CD4-positive, alpha-beta T cell treated with Interferon gamma for 1 hour (primary cell): ENCODE measurements at places on chromosomes 5 and 9.

DNA sequence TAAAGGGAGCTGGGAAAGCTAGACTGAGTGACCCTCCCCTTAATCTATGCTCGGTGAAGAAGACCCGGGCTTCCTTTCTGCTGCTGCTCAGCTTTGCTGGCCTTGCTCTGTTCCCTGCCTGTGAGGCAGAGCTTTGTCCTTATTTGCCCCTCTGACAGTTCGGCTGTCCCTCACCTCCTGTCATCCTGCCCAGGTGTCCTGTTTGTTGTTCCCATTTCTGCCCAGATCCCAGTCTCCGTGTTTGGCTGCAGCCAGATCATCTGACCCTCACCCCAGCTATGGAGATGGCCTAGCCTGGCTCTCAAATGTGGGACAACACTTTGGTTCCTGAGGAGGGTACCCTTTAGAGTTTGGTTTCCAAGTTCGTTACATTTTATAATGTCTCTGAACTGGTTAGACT, 20.2 kb downstream of the OTULIN start:
- no peak for DNase-seq

GRCh38 chr5:68457285-68457684, 241.7 kb downstream of the PIK3R1 start:
- DNase-seq = no peak

GRCh38 chr5:59757442-59757841, 136.1 kb downstream of the PDE4D start:
- DNase-seq = no peak

DNA sequence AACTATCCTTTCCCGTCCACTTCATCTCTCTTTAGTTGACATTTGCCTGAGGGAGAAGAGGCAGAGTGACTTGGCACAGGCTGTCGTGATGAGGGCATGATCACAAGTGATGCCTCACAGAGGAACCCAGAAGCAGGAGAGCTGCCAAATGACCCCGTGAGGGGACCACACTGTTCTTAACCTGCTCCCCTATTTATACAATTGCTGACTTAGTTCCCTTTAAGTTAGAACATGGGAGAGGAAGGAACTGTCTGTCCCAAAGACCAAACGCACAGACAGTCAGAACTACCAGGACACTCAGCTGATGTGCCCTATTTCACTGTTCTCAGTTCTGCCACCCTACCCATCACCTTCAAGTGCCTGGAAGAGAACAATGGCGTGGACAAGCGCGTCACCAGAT, 73.7 kb downstream of the SLC1A3 start:
- DNase-seq = no peak

DNA sequence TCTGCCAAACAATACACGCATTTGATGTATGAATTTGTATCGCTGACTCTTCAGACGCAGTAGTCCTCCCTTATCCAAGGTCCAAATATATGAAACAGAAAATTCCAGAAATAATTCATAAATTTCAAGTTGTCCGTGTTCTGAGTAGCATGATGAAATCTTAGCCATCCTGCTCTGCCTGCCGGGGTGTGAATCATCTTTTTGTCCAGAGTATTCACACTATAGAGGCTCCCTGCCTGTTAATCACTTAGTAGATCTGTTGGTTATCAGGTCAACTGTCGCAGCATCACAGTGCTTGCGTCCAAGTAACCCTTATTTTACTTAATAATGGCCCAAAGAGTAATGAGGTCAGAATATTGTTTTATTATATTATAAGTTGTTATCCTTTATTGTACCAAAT, 268.1 kb downstream of the DOCK8 start:
- no peak for DNase-seq

DNA sequence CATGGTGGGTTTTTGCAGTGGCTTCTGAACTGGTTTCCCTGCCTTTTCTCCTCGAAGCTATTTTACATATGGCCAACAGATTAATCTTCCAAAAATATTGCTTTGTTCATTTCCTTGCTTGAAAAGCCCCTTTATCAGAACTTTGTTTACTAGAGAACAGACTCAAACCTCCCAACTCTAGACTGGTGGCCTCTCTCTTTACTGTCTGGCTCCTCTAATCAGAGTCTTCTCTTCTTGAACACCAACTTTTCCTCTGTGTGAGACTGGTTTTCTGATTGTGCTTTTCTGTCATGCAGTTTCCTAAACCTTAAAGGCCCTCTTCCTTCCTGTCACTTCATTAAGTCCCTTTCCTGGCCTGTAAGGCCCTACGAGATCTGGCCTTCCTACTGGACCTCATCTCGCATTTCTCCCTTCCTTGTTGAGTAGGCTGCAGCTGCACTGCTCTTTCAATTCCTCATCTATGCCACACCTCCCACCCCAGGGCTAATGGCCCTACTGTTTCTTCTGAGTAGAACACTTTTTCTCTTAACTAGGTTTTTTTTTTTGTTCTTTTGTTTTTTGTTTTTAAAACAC, 5.7 kb downstream of the C9orf43 start:
- DNase-seq = peak; percentile 30

DNA sequence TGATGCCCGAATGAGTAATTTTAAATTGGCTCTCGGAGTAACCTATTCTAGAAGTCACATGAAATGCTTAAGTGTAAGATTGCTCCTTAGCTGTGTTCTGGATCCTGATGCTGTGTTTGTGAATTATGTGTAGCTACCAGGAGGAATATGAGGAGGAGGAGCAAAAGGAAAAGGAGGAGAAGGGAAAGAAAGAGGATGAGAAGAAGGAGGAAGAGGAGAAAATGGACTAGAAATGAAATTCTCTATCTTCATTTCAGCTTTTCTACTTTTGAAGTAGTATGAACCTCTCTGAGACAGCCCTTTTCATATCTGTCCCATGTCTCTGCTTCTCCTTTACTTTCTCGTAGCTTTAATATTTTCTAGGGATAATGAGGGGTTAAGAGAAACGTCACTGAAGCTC, 119.4 kb upstream of the ACTBL2 start:
- no peak for DNase-seq

DNA sequence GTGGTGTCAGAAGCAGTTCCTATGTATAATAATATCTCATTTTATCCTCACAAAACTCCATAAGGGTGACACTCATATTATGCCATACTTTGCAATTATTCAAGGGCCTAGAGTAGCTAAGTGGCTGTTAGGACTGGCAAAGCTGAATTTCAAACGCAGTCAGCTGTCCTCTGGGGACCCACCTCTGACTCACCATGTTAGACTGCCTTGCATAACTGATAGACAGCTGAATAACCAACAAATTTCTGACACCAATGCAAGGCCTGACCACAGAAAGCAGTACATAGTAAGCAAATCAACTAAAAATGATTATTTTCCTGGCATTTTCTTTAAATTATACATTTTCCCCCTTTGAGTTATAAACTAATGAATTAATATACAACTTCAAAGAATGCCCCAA, 251.6 kb upstream of the PTGER4 start:
- peak; percentile 23 for DNase-seq

- DNase-seq = no peak
Measured at GRCh38 chr5:98425640-98426039, 347.8 kb upstream of the RGMB start.

DNA sequence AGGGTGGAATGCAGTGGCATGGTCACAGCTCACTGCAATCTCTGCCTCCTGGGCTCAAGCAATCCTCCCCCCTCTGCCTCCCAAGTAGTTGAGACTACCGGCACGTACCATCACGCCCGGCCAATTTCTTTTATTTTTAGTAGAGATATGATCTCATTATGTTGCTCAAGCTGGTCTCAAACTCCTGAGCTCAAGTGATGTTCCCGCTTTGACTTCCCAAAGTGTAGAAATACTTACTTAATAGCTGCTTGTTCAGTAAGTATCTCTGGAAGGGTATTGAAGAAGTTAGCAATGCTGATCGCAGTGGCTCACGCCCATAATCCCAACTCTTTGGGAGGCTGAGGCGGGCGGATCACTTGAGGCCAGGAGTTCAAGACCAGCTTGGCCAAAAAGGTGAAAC, 35.7 kb upstream of the PLIN2 start:
- DNase-seq = peak; percentile 16

GRCh38 chr9:108654566-108654965, 201.2 kb downstream of the ACTL7B start:
- DNase-seq = no peak

- no peak for DNase-seq
Measured at GRCh38 chr9:27542508-27542907, 12.9 kb upstream of the MOB3B start.

- DNase-seq = no peak
Measured at GRCh38 chr5:83377131-83377865, 94.2 kb upstream of the VCAN start.

DNA sequence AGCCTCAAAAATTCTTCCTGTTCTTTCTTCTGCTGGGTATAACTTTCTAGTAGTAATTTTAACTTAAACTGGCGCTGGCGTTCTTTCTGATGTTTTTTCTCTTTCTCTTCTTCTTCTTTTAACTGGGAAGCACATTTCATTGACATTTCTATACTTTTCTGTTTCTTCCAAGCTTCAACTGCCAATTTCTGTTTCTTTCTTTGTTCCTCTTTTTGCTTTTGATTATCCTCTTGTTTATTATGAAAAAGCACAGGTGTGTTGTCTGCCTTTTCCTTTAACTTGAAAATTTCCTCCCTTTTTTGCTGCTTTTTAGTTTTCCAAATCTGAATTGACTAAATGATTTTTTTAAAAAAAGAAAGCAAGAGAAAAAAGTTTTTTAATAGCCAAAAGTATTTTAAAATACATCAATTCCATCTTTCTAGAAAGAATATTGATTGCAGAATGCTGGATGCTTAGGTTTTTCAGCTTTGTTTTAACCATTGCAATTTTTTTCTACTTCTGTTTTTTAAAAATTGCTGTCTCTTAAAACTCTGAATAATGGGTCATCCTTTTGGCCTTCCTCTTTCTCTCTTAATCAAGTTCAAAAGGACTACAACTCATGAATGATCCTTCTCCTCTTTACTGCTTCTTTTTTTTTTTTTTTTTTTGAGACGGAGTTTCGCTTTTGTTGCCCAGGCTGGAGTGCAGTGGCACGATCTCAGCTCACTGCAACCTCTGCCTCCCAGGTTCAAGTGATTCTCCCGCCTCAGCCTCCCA, 8.8 kb upstream of the PGGT1B start:
- DNase-seq = no peak

DNA sequence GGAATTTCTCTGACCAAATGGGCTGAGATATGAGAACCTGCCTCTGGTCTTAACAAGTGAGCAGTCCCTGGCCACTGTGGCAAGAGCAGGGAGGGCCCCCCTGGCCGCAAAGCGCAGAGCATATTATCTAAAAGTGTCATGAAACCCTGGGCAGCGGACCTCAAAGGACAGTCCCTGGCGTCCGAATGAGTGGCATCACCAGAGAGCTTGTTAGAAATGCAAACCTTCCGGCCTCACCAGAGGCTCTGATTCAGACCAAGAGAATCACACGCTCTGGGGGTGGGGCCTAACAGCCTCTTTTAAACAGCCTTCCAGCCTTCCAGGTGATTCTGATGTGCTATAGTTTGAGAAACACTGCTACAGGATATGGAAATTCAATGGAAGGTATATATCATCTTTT, 10.9 kb downstream of the PTPN3 start:
- no peak for DNase-seq

GRCh38 chr5:170451747-170452365, 52.0 kb upstream of the KCNIP1 start:
- DNase-seq = peak; percentile 39

DNA sequence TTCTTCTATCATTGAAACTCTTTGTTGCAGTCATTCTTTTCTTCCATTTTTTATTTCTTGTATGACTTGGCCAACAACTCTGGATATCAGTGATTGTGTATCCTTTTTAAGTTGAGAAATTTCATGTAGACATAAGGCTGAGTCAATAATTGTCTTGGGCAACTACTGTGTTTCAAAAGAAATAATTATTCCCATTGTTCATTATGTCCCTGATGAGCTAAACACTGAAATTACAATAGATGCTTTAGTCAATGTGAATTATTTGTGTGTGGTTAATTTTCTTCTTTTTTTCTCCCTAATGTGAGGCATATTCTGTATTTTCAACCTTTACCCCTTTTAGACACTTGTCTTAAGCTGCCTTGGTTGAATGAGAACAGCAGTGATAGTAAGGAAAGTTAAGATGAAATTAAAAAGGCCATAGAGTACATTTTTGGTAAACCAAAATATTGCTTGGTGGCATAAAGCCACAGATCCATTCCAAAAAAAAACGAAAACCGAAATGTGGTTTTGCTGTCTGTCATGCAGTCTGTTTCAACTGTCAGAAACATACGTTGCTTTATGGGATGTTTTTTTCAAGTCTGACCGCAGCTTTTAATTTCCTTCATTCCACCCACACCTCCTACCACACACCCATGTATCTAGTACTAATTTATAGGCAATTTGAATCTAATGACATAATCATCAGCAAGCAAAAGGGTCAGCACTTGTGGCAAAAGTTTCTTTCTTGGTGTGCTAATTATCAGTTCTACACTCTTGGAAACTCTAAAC, 21.1 kb downstream of the TLE4 start:
- DNase-seq = no peak

DNA sequence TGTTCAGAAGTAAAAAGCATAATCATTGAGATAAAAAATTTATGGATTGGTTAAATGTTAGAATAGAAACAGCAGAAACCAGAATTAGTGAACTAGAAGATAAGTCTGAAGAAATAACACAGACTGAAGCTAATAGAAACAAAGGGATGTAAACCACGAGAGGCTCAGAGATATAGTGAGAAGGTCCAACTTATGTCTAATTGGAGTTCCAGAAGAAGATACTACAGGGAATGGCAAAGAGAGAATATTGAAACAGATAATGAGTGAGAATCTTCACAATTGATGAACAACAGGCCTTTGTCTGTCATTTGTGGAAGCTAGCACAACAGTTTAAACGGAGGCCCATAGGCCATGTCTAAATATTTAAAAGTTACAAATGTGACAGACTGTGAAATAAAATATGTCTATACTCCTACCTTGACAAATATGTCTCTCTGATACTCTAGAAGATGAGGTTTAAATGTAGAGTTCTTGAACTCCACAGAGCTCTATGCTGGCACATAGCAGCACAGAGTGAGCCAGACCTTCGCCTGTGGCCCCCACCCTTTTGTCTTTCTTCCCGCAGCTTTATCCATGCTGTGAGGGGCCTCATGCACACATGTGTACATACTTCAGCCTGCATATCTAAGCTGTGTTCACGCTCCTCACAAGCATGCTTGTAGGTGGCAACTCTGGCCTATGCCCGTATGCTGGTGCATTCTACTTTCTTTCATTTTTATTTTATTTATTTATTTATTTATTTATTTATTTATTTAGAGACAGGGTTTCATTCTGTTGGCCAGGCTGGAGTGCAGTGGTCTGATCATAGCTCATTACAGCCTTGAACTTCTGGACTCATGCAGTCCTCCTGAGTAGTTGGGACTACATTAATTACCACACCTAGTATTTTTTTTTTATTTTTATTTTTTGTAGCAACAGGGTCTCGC, 45.0 kb upstream of the ABL1 start:
- DNase-seq = no peak

DNA sequence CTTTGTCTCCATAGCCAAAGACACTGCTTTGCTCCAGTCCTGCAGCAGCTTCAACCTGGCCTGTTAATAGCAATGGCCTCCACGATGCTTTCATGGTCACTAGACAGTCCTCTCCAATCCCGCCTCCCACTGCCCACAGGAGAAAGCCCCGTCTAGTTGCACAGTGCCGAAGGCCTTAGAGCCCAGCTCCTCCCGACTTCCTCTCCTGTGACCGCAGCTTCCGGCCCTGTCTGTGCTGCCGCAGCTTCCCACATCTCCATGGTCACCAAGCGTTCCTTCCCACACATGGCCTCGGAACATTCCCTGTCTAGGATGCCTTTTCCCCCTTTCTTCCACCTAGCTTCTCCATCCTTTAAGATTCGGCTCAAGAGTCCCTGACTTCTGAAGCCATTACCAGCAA, 23.4 kb downstream of the PCA3 start:
- DNase-seq = no peak

GRCh38 chr9:122656378-122656777, 1.0 kb downstream of the OR1B1 start:
- DNase-seq = no peak
